ENCODE measurements at places on chromosomes 3 and 15.

- DNase-seq, result no peak
Measured at GRCh38 chr15:74422265-74422651, 11.5 kb downstream of the SEMA7A start.

DNA sequence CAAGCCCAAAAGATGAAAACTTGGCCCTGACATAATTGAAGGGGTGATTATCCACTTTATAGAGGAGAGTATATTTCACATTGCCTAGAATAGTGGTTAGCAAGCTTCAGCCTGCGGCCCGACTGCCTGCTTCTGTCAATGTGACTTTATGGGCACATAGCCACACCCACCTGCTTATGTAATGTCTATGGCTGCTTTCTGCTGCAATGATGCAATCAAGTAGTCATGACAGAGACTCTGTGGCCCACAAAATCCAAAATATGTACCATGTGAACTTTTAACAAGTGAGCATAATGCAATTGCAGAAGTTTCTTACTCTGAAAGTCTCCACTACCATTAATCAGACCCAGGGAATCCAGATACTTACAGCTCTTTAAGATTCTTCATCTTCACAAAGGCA lies 103.1 kb downstream of the LRIG1 start:
- no peak for DNase-seq

DNA sequence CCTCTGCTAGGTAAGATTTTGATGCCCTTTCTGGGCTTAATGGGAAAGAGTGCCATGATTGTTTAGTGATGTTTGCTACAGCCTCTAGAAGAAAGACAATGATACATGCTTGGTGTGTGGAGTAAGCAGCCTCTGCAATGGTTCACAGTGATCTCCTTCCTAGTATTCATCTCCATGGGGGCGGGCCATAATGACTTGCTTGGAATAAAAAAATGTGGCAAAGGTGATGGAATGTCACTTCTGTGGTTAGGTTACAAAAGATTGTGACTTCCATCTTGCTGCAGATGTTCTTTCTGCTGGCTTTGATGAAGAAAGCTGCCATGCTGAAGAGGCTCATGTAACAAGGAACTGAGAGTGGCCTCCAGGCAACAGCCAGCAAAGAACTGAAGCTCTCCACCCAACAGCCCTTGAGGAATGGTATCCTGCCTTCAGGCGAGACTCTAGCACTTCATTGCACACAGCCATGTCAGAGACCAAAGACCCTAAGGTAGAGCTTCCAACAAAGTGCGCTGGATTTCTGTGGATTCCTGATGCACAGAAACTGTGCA lies 139.1 kb upstream of the LRIG1 start:
- no peak for DNase-seq

DNA sequence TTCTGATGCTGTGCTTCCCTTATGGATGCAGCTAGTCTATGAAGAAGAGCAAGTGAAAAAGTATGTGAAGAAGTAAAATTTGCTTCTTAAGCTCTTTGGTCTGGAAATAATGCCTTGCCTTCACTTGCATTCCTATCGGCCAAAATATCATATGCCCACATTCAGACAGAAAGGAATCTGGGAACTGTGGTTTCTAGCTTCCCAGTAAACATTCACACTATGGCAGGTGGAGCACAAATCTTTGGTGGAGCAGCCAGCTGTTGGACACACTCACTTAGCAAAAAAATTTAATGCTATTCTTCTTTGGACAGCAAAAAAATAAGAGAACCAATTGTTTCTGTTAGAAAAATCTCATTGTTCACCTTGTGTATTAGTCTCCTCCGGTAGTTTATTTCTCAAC lies 12.3 kb upstream of the COL6A6 start:
- DNase-seq, result no peak

GRCh38 chr15:67944010-67944641 lies 104.3 kb upstream of the RNU6-1 start:
- DNase-seq, result no peak

DNA sequence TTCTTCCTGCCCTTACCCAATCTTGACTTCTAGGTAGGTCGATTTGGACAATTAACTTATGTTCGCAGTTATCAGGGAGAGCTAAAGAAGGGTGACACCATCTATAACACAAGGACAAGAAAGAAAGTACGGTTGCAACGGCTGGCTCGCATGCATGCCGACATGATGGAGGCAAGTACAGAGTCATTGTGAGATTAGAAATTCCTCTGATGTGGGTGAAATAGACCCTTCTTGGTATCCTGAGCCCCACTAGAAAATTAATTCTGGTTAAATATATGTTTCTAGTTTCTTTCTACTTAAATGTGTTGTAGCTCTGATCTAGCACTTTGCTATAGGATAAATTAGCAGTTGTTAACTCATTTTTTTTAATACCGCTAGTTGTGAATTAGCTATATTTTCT lies 13.6 kb downstream of the LXN start:
- DNase-seq, result no peak

DNA sequence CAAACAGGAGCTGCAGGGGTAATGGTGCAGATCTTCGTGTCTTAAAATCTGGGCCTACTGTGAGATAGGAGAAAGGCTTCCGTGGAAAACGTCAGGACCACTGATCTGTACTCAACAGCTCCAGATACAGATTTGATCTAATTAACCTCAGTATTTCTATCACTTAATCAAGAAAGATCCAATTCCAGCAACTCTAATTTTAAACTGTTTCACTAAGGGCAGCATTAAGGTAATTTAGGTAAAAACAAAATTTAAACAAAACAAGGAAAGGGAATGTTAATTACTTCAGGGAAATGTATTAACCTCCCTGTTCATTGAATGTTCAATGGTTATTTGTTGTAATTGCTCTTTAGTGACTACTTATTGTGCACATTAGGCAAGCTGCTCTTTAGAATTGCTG lies 26.4 kb upstream of the TTC14 start:
- DNase-seq, result no peak

- DNase-seq, result no peak
Measured at GRCh38 chr3:123755501-123755900, 128.6 kb downstream of the MYLK start.

- no peak for DNase-seq
Measured at GRCh38 chr3:39124876-39125840, 17.7 kb downstream of the TTC21A start.

DNA sequence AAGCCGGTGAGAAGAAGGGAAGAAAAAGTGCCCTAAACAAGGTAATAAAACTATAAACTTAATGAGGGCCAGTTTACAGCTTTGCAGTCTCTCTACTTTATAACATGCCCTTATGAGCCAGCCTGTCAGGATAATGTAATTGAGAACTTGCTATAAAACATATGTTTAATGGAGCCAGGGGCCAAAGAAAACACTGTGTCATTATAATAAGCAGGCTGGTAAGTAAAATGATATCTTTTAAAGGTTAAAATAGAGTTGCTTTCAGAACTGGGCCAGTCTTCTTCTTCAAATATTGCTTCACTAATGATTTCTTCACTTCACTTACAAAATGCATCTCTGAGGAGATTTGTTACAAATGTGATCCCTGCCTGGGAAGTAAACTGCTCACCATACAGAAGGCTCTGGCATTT lies 192.5 kb downstream of the SHOX2 start:
- no peak for DNase-seq

DNA sequence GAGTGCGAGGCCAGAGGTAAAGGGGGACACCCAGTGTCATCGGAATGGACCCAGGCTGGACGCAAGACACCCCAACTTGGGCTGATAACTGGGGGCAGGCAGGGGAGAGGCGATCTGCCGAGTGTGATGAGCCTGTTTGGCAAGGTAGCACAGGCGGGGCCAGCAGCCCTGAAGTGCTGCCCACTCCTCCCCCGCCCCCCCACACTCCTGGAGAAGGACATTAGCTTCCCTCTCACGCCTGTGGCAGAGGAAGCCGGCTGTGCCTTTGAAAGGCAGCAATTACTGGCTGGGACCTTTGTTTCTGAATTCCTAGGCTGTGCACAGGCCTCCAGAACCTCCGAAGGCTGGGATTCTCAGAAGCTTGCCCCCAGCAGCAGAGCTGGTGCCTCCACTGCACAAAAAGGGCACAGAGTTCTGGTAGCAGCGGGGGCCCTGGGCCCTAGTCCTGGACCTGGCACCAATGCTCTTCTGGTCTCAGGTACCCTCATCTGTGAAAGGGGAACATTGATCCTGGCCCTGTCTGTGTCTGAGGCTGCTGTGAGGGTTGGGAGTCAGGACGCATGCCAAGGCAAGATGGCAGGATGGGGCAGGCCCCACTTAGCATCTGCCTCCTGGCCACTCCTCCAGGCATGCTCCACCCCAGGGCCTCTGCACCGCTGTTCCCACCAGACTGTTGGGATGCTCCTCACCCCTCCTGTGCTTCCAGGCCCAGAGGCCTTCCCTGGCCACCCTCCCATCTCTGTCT lies 28.6 kb downstream of the IQSEC1 start:
- no peak for DNase-seq

DNA sequence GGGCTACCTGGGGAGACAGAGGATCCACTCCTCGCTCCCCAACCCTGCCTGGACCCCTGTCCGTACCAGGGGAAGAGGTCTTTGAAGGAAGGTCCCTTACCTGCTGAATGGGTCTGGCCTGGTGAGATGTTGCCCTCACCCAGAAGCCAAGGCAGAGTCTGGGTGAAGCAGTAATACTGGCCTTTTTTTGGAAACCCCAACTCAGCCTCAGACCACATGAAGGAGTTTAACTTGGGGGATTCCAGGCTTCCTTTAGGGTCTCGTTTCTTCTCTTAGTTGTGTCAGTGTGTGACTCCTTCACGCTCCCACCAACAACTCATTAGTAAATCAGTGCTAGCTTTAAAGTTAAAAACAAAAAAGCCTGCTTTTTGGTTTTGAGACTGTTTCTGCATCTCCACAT lies 45.6 kb downstream of the RTP1 start:
- no peak for DNase-seq

DNA sequence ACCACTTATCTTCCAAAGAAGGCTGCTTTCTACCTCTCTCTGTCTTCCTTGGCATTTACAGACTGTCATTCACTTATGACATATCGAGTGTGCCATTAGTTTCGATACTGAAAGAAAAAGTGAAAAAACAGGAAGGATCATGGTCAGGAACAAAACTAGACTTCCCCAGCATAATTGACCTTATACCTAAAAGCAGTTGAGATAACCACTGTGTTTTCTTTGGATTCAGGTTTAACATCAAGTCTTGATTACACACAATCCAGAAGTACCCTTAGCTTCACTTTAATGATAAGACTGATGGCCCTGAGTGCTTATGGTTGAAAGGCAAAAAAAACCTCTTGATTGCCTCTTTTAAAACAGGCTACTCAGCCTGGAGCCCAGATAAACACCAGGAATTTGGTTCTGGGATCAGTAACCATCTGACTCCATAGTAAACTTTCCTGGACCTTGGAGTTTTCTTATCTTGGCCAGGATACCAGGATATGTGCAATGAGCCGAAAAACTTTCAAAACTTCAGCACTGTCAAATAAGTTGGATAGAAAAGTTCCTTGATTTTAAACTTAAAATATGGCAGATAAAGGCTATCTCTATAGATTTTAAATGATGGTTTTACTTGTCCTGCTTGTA lies 5.0 kb upstream of the UACA start:
- no peak for DNase-seq

Data from T follicular helper cell (primary cell).